Natural killer cell treated with Interleukin-12 subunit alpha and Interleukin-12 subunit beta and Interleukin-15 and Interleukin-18, amount 100 ng/mL, for 72 hours (primary cell): ENCODE measurements at places on chromosomes 7 and 10.
A peak's percentile ranks its signal among the peaks of the same experiment; 100 is the strongest.

DNA sequence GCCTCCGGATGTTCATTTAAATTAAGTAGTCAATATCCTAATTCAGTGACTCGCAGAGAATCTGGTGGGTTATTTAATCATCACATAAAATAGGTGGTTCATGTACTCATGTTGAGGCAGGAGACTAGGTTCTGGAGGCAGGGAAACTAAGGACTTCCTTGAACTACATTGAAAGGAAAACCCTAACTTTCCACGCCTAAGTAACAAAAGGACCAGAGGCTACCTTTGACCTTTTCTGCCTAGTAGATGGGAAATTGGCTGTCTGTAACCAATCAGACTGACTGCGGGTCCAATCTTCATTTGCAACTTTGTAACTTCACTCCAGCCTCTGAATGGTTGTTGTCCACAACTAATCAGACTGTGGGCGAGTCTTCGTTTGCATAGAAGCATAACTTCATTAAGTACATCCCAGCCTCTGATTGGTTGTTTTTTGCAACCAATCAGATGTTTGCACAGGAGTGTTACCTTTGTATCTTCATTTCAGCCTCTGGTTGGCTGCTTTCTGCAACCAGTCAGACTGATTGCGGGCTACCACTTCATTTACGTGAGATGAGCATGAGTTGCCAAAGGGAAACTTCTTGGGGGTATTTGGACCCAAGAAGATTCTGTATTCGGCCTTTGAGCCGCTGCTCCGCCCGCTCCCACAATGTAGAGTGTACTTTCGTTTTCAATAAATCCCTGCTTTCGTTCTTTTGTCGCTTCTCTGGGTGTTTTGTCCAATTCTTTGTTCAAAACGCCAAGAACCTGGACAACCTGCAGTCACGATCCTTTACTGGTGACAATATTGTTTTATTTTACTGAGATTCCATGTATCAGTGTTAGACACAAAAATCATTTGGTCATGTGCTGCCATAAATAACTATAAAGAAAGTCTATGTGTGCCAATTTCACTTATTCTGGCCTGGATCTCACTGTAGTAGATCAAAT lies 1.7 kb upstream of the ST7 start:
- H3K4me3 ChIP-seq = peak overlapping the region; percentile 25
- H3K4me1 ChIP-seq = peaks cover 21% of the 10 kb centered on the region
- peaks cover 6% of the 10 kb centered on the region for H3K27me3 ChIP-seq
- no peaks in the 10 kb centered on the region for H3K36me3 ChIP-seq
- no peak overlapping the region for H3K27ac ChIP-seq

DNA sequence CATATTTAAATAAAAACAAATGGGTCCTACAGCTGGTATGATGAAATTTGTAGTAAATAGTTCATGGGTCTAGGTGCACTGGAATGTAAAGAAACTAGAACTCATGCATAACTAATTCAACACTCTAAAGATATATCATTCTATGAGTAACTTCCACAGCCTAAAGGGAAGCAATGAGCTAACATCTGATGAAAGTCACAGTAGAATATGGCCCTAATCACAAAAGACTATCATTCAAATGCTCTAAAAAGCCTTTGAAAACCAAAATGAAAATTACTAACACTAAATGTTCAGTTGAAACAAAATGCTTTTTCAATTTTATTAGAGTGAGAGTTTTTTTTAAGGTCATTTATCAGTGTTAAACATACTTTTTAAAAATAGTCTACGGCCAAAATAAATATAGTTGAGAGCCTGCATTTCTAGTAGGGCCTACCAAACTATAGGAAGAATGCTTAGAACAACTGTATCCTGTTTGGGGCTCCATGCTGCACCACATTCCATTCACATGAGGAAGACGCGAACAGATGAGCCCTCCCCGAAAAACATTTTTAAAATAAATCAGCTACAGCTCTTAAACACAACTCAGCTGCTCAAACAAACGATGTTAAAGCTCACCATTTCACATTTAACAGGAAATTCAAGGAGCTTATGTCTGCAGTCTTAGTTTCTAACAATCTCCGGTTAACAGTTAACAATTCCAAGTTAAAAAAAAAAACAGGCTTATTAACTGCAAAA lies 134.5 kb downstream of the NRBF2 start:
- peak overlapping the region; percentile 99 for H3K4me3 ChIP-seq
- H3K4me1 ChIP-seq = peaks cover 11% of the 10 kb centered on the region
- H3K36me3 ChIP-seq = no peaks in the 10 kb centered on the region
- DNase-seq = no peak
- peak overlapping the region; percentile 98 for H3K27ac ChIP-seq

DNA sequence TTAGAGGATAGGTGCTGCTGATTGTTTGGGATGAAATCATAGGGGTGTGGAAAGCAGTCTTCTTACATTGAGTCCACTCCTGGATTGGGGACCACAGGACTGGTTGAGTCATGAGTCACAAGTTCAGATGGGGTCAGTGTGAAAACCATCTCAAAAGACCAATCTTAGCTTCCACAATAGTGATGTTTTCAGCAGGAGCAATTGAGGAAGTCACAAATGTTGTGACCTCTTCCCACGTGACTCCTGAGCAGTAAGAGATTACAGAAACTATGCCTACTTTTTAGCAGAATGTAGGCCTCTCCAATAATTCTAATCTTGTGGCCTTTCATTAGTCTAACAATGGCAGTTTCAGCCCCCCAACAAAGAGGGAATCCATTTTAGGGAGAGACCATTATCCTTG lies 256.9 kb upstream of the CDC14C start:
- no peak for DNase-seq
- no peaks in the 10 kb centered on the region for H3K27me3 ChIP-seq
- no peaks in the 10 kb centered on the region for H3K36me3 ChIP-seq
- no peaks in the 10 kb centered on the region for H3K4me1 ChIP-seq

DNA sequence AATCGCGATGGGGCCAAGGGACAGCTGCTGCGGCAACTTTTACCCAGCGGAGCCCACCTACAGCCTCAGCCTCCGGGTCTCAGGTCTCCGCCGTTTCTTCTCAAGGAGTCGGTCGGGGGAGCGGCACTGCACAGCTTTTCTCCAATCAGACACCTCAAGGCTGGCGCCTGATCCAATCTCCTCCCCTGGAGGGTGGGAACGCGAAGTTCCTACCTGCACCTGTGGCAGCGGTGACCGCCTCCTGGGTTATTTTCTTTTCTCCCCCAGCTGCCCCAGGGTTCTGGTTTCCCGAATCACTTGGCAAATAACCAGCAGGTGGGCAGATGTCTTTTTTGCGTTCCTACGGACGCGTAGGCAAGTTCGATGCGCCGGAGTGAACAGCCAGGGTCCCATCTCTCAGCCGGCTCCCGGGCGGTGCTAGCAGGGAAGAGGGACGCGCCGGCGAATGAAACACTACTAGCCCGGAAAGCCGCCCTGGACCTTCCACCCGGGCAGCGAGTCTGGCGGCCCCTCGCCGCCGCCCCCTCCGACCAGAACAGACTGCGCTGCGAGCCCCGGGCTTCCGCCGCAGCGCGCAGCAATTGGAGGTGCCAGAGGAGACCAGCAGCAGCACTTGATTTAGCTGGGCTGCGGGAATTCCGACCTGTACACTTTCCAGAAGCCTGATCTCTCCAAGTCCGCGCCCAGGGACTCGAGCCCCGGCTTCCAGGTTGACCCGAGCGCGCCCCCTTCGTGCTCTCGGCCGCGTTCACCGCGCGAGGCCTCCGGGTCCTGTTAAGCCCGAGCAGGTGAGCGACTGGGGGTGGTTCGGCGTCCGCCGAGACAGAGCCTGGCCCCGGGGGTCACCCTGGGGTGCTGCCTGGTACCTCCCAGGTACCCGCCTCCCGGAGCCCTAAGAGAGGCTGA lies at the start of gene PRR15:
TSS of gene PRR15 (plus strand) at position 246 of the 906 bp plus-strand sequence. CDS start 2,495 bp downstream, outside the sequence.
- H3K4me1 ChIP-seq = peaks cover 12% of the 10 kb centered on the region
- DNase-seq = no peak

GRCh38 chr7:6650521-6651011 lies 13.4 kb downstream of the ZNF316 start:
- H3K27ac ChIP-seq = no peak overlapping the region
- no peak for DNase-seq
- no peaks in the 10 kb centered on the region for H3K27me3 ChIP-seq
- no peaks in the 10 kb centered on the region for H3K4me1 ChIP-seq

DNA sequence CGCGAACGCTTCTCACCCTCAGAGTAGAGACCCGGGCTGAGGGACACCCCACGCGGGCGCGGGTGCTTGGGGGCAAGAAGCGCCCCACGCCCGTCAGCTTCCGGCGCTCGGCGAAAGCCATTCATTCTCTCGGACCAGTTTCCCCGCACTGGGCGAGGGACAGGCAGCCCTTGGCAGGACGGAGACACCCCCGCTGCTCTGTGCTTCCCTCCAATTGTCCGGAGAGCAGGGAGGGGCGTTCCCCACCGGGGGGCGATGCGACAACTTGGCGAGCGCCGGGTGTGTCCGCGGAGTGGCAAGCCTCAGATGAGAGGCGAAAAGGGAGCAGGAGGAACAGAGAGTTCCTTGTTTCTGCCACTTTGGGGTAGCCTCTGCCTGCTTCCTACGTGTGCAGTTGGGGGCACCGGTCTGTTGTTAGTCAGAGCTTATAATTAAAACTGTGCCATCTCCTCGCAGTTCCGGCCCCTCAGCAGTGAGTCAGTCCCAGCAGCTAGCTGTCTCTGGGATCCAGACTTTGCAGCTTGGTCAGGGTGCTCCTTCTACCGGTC lies 1.7 kb downstream of the GPR158 start:
- peaks cover 41% of the 10 kb centered on the region for H3K27me3 ChIP-seq
- no peaks in the 10 kb centered on the region for H3K4me1 ChIP-seq
- peaks cover 7% of the 10 kb centered on the region for H3K36me3 ChIP-seq
- DNase-seq = no peak

GRCh38 chr10:61189912-61190311 lies 245.9 kb upstream of the RHOBTB1 start:
- H3K4me1 ChIP-seq = no peaks in the 10 kb centered on the region
- no peak for DNase-seq
- no peak overlapping the region for H3K27ac ChIP-seq
- H3K36me3 ChIP-seq = no peaks in the 10 kb centered on the region

DNA sequence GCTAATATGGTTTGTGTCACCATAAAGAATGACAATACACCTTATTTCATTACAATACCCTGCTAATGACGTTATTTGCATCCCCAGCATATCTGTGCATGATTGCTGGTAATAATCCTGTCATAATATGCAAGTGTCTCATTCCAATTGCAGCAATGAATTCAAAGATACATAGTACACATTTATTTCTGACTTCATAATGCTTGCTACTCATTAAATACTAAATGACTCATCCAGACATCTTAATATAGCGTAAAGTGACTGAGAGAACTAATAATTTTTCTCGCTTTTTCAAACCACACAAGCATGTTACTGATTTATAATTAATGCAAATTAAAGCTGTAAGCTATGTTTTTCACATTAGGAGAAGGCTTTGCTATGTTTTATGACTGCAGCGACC lies 234.7 kb upstream of the MDFIC start:
- H3K4me3 ChIP-seq = no peak overlapping the region
- no peaks in the 10 kb centered on the region for H3K36me3 ChIP-seq
- H3K4me1 ChIP-seq = no peaks in the 10 kb centered on the region
- no peaks in the 10 kb centered on the region for H3K27me3 ChIP-seq
- no peak for DNase-seq

DNA sequence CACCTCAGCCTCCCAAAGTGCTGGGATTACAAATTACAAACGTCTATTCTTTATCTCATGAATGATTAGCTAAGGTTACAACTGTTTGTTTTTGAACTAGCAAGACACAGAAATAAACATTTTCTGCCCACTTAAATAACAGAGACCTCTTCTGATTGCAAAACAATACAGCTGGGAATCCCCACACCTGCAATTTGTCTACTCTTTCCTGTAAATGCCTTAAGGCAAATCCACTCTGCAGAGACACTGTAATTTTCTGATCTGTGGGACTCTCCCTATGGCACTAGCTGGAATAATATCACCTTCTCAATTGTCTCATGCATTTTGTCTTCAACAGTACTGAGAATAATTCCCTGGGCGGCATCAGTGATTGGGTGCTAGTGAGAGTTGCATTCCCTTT lies 149.3 kb upstream of the FAM3C start:
- H3K4me1 ChIP-seq = peaks cover 34% of the 10 kb centered on the region
- peak overlapping the region; percentile 95 for H3K27ac ChIP-seq
- H3K27me3 ChIP-seq = no peaks in the 10 kb centered on the region
- peak overlapping the region; percentile 70 for H3K4me3 ChIP-seq

- H3K4me3 ChIP-seq = no peak overlapping the region
- no peaks in the 10 kb centered on the region for H3K4me1 ChIP-seq
- H3K27me3 ChIP-seq = peaks cover 10% of the 10 kb centered on the region
- DNase-seq = no peak
- no peaks in the 10 kb centered on the region for H3K36me3 ChIP-seq
Measured at GRCh38 chr7:111753968-111754367, 191.7 kb upstream of the IMMP2L start.

GRCh38 chr10:131195558-131196159 lies 115.9 kb downstream of the TCERG1L start:
- no peak for DNase-seq
- H3K27ac ChIP-seq = no peak overlapping the region
- peaks cover 8% of the 10 kb centered on the region for H3K27me3 ChIP-seq

DNA sequence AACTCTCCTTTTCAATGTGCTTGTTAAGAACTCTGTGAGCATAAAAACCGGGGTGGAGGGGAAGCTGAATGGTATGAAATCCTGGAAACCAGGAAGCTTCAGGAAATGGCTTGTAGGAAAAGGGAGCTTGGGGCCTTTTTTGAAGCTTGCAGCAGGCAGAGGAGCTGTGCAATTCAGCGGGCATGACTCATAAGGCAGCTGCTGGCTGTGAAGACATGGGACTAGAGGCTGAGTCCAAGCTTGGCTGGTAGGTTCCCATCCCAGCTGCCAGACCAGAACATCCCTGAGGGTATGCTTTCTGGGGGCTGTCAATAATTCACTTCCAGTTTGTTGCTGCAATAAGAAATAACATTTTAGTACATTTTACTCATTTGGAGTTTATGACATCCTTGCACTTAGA lies 36.8 kb upstream of the CDC14C start:
- H3K4me3 ChIP-seq = no peak overlapping the region
- H3K4me1 ChIP-seq = no peaks in the 10 kb centered on the region
- H3K27me3 ChIP-seq = no peaks in the 10 kb centered on the region
- no peak overlapping the region for H3K27ac ChIP-seq
- DNase-seq = no peak

GRCh38 chr10:42809676-42810075 lies 27.1 kb downstream of the BMS1 start:
- no peak overlapping the region for H3K4me3 ChIP-seq
- H3K4me1 ChIP-seq = peaks cover 16% of the 10 kb centered on the region
- DNase-seq = no peak
- peaks cover 46% of the 10 kb centered on the region for H3K36me3 ChIP-seq
- H3K27ac ChIP-seq = peak overlapping the region; percentile 3
